ENCODE measurements at places on chromosomes 7 and 10.

GRCh38 chr7:76064208-76064970 is 16.5 kb downstream of the MDH2 start:
- no peak for DNase-seq

DNA sequence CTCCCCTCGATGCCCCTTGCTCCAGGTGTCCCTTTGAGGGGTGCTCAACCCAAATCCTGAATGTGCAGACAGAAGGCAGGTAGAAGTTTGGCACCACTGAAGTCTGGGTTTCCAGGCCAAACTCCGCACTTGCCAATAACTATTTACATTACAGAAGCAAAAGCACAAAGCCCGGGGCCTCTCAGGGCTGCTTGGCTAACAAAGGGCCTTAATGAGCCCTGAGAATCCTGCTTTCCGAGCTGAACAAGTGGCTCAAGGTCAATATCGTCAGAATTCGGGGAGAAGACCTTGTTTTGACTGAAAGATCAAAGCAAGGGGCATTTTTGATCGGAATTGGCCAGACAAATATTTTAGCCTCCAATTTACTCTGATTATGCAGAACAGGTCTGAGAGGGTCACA is 189.9 kb downstream of the HERPUD2 start:
- DNase-seq: no peak

GRCh38 chr7:50226669-50227068 is 77.8 kb upstream of the IKZF1 start:
- no peak for DNase-seq

DNA sequence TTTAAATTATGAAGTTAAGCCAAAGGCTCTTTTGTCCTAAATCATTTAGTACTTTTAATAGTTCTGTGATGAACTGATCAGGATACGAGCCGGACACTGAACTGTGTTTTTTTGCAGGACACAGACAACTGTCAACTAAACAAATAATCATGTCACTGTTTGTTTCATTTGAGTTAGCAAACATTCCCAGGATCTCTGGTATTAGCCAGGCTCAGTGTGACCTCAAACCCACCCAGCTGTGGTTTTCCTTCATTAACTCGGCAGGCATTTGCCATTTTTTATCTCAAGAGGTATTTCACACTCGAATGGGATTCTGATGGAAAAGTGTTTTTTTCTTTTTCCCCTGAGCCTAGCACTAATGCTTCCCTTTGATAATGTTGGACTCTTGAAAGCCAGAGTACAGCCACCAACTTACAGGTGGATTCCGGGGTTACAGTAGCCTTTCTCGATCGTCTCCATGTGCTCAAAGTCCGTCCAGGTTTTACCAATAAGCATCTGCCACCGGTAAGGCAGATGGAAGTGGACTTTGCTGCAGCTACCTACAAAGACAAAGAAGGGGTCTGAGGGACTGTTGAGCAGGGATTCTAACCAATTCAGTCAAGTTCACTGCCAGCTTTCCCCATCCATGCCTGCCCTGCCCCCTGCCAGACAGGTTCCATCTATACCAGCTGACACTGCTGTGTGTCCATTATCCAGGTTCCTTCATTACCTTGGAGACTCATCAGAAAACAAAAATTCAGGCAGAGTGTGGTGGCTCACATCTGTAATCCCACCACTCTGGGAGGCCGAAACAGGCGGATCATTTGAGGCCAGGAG is 33.4 kb downstream of the ZC3HAV1 start:
- DNase-seq: no peak

Data from GM12892 (cell line).